ENCODE measurements at places on chromosomes 6 and 20.

DNA sequence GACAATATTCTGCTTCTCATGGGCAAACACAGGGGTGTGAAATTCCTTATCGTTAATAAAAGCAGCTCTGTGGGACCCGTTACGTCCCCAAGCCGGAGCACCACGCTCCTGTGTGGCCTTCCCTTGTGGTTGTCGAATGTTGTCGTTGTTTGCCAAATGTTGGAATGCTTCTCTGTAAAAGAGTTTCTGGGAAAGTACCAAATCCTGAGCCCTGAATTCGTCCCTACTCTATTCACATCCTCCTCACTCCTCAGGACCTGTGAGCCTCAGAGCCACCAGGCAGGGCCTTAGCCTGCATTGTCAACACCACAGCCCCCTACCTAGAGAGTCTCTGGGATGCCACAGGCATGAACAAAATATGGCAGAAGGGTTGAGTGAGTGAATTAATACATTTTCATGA is 64.0 kb downstream of the THBS2 start:
- no peak for DNase-seq

DNA sequence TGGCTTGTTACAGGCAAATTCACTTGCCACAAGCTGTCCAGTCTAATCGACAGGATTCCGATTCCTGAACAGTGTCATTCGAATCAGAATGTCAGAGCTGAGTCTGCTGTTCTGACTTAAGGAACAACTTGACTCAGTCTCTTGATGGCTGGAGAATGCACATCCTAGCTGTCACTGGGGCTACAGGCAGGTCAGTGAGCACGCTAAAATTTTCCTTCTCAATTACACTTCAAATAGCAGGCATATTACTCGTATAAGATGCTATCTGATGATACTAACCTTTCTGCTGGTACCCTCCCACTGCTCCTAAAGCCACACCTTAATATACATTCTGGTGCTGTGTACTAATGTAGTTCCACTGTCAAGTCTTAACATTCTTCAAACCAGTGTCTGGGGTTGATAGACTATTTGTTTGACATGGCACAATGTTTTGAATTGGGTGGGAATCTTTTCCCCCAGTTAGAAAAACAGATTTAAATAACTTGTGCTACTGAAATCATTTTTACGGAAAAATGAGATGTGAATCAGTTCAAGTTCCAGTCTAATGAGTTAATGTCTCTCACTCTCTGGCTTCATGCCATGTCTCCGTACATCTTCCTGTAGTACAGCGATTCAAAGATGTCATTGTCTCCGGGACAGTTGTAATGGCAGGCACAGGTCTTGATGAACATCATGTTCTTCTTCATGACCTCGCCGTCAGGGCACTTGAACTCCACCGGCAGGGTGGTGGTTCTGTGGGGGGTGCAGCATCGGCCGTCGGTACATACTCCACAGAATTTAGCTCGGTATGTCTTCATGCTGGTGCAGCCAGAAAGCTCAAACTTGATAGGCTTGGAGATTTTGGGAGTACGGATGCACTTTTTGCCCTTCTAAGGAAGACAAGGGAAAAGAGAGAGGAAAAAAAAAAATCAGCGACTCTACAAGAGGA is 2.2 kb downstream of the CCN2 start:
- no peak for DNase-seq

DNA sequence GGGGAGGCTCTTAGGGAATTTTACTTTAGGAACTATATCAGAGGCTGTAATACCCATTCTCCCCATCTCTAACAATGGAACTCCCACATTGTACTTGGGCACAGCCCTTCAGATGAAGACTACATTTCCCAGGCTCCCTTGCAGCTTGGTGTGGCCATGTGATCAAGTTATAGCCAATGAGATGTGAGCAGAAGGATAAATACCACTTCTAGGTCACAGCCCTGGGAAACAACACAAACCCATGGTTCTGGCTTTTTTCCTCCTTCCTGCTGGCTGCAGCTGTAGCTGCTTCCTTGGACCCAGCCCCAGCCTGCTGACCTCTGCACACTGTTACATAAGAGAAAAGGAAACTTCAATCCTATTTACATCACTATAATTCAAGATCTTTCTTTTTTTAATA is 445.9 kb upstream of the JARID2 start:
- no peak for DNase-seq

DNA sequence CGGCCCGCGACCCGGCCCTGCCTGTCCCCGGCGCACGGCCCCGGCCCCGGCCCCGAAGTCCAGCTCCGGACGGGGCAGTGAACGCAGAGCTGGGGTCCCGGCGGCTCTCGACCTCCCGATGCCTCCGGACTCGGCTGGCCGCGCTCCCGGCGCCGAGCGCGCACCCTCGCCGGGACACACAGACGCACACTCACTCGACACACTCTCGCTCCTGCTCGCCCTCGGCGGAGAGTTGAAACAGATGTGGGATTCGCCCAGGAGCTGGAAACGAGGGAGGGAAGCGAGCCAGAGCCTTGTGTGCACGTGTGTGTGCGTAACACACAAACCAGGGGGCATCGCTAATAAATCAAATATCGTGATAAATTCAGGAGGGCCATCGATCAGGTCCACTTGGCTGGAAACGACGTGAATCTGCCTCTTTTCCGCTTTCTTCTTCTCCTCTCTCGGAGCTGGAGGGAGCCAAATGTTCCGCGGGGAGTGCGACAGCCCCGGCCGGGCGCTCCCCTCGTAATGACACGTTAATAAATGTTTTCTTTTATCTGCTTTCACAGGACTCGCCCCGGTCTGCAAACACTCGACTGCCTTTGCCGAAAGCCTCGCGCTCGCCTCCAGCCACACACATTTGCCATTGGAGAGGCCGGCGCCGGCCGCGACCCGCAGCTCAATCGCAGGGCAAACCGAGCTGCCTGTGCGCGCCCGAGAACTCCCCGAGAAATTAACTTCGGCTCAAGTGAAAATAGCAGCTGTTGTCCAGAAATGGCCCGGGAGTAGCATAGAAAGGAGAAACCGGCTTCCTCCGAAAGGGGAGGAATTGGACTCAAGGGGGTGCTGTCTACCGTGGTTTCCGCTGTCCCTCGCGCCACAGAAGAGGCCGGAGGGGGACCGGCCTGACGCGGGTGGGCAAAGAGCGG is 828 bp upstream of the SULF2 start:
- peak; percentile 39 for DNase-seq

- no peak for DNase-seq
These were observed 722.6 kb upstream of the NRSN1 start for GRCh38 chr6:23403460-23403859.

GRCh38 chr6:35385457-35386202 is 43.3 kb downstream of the PPARD start:
- no peak for DNase-seq

DNA sequence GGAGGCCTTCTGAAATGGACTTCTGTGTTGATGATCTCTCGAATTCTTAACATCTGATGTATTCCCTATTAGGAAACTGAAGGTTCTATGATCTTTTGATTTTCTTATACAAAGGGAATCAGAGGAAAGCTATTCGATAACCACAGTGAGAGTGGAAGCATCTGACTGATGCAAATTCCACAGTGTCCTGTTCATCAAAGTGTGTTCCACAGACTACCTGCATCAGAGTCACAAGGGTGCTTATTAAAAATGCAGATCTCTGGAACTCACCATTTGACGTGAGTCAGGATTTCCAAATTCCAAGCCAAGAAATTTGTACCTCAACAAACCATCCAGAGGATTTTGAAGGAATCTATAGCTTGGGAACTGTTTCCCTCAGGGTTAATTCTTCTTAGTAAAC is 4.4 kb upstream of the MEP1A start:
- no peak for DNase-seq

DNA sequence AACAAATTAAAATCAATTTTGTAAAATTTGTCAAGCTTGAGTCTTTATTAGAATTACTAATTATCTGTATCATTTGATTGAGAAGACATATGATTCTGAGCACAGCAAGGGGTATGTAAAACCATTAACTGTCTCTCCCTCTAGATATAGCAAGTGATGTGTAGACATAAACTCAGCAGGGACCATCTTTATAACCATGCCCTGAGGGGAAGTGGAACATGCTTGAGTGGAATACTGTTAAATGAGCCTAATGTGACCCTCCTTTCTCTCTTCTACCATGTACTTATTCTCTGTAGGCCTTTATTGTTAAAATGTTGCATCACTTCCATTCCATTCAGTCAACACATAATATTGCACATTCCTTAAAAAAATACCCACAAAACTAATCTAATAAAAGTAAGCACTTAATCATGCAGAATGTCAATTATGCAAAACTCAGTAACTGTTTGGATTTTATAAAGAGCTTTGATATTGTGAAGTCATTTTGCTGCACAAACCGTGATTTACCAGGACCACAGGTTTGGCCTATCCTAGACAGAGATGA is 896.6 kb upstream of the MANEA start:
- no peak for DNase-seq

GRCh38 chr6:19713411-19713810 is 123.8 kb upstream of the ID4 start:
- DNase-seq = no peak

GRCh38 chr6:38018755-38019165 is 199.2 kb downstream of the ZFAND3 start:
- DNase-seq = no peak

DNA sequence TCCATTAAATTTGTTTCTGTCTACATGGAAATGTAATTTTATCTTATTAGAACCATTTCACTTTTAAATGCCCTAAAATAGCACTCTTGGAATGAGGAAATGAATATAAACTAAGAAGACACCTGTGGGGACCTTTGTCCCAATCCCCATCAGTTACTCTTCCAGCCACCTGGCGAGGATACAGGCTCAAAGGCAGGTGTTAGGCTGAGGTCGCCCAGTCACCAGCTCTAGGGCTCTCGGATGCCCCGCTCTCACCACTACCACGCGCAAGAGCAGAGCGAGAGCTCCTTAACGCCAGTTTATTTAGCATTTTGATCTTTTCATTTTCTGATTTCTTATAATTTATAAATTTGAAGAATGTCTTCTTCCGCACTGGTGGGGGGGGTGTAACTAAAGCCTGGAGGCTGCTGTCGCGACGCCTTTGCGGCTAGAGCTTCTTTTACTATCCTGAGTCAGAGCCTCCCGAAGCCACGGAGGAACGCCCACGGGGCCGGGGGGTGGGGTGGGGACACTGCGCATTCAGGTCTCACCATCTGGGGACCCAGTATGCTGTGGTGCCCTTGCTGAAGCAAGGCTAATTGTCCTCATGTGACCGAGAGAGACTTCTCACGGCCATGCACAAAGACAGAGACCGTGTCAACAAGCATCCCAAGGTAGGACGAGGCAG is 38.7 kb upstream of the AFDN start:
- no peak for DNase-seq

DNA sequence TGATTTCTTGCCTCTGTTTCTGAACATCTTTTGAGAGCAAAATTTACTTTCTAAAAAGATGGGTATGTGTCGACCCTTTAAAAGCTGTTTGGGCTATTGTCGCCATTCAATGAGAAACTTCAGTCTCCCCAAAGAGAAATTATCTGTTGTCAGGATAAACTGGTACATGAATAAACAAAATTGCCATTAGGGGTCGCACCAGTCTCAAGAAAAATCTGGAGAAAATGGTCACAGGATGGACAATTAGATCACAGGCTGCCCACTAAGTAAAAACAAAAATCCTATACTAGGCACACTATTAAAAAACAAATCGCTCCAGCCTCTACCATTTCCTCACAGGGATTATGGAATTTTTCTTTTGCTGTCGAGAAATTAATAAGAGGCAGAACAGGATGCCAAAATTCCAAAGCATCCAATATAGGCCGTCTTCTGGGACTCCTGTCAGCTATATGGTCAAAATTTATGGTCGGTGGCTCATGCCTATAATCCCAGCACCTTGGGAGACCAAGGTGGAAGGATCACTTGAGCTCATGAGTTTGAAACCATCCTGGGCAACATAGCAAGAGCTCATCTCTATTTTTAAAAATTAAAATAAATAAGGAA is 5.5 kb upstream of the HLA-E start:
- DNase-seq = no peak

DNA sequence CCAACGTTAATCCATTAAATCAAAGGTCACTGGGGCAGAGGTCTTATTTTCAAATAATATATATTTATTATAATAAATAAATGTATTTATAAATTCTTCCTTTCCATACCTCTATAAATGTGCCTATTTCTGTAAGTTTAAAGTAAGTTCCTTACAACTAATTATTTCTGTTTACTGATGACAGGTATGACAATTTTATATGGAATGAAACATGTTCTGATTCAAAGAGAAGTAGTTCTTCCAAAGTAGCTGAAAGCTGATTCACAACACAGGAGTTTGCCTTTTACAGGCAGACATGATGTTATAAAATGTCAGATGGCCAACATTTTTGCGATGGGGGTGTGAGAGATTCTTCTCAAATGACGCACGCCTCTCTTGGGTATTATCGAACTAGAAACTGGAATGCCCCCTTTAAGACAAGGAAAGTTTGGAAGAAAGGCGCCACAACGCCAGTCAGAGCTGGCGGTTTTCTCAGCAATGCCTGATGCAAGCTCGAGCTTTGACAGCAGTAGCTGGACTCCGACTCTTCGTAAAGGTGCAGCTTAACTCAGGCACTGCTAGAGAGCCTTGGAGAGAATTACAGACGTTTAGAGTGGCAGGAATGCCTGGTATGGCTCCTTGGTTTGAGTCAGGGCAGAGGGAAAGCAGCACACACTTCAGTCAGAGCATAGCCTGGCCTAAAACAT is 92.1 kb downstream of the FOXC1 start:
- DNase-seq = no peak

DNA sequence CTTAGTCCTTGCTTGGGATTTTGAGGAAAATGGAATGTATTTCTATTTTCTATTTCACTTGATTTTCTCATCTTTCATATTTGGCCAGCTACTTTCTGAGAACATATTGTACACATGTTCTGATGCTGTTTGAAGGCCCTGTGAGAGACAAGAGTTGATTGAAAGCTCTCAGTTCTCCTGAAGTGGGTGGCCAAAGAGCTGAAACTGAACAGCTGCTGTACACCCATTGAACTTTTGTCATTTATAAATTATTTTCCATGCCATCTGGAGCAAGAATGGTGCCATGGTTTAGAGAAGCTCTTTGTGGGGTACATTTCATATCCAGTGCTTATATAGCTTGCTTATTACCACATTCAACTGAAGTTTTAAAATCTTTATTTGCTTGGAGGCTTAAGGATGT is 298.3 kb downstream of the PRL start:
- DNase-seq = no peak

DNA sequence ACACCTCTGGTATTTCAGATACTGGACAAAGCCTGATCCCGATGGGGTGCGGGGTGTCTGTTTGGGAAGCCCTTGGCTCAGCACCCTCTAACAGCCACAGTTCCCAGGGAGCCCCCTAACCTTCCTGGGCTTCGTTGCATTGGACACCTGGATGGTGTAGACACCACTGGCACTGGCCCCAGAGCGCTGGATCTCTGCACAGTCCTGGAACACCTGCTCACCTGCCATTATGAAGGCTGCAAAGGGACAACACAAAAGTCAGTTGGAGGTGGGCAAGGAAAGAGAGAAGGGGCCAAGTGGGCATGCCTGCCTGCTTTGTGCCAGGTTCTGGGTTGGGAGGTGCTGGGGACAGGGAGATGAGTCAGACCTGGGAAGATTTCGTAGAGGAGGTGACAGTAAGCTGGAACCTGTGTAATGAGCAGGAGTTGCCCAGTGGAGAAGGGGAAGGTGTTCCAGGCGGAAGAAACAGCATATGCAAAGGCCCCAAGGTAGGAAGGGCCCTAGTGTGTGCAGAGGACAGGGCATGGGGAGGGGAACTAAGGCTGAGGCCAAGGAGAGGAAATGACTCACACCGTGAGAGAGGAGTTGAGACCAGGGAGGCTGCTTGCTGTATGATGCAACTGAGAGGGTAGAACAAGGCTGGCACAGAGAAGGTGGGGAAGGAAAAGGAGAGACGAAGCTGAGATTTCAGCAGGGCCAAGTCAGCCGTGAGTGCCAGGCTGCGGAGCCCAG is 34.9 kb downstream of the ANGPT4 start:
- DNase-seq = no peak

GRCh38 chr6:79261666-79262065 is 27.2 kb upstream of the HMGN3 start:
- DNase-seq = no peak
